ENCODE measurements at places on chromosomes 2 and 18. TPM values are rescaled to one million over a fixed set of nuclear protein-coding genes. Genes with fewer than 3 reads are reported as not detected.

DNA sequence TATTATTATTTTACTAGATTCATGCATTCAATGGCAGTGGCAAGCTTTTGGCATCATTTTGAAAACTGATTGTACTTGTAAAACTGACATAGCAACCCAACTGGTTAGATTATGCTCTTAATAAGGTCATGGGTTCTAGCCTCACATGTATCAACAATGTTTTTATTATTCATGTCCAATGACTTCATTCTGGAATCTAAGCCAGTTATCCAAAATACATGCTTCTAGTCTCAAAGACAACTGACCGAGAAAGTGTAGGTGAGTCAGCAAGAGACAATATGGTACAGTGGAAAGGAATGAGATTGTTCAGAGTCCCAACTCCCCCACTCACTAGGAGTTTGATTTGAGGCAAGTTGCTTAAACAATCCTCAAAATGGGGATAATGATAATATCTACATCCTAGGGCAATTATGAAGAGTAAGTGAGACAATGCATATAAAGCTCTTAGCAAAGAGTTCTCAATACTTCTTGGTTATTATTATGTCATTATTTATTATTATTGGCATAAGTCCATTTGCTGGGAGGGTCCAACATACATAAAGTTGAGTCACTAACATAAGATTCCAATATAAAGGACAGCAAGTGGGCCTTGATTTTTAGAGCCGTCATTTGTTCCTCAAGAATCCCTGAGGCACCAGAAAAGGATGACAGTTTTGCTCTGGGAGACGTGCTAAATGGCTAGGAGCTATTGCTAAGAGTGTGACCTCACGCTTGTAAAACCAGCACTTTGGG lies 99.4 kb downstream of the NEB start:
- DNase-seq = no peak
- H3K4me1 ChIP-seq = peaks cover 44% of the 10 kb centered on the region
- H3K27me3 ChIP-seq = no peaks in the 10 kb centered on the region
- H3K27ac ChIP-seq = no peak overlapping the region
- H3K36me3 ChIP-seq = no peaks in the 10 kb centered on the region
- no peak overlapping the region for H3K4me3 ChIP-seq

- H3K36me3 ChIP-seq = no peaks in the 10 kb centered on the region
- no peak for DNase-seq
- no peak overlapping the region for H3K27ac ChIP-seq
- H3K27me3 ChIP-seq = no peaks in the 10 kb centered on the region
- no peak overlapping the region for H3K4me3 ChIP-seq
Measured at GRCh38 chr18:47683774-47684173, 246.7 kb downstream of the SMAD2 start.

DNA sequence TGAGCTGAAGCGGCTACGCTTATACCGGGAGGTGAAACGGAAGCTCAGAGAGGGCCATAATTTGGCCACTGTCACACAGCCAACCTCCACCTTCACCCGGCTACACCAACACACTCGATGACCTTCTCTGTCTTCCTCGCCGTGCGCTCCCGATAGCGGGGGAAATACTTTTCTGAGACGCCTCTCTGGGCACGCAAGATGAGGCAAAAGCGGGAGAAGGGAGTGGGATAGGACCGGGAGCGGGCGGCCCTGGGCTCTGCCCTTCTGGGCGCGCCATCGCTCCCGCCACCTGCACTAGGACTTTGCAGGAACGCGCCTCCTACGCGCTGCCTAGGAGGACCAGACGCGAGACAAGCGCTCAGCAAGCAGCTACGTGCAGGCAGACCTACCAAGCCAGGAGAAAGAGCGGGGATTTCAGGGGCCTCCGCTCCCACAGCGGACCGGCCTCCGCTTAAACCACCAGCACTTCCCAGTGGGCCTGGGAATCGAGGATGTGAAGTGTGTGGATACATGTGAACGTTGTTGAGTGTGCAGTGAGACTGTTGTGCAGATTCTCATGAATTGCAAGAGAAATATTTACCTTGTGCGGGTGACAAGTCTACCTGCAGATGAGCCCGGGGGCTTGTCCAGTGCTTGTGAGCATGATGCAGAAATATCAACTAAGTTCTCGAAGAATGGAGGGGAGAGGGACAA lies 11.4 kb downstream of the SIX3 start:
- H3K27me3 ChIP-seq = peaks cover 21% of the 10 kb centered on the region
- H3K36me3 ChIP-seq = no peaks in the 10 kb centered on the region
- H3K4me3 ChIP-seq = no peak overlapping the region
- H3K4me1 ChIP-seq = peaks cover 13% of the 10 kb centered on the region
- H3K27ac ChIP-seq = no peak overlapping the region
- DNase-seq = no peak

GRCh38 chr2:234448506-234449184 lies 48.2 kb downstream of the ARL4C start:
- peak overlapping the region; percentile 84 for H3K27ac ChIP-seq
- H3K27me3 ChIP-seq = no peaks in the 10 kb centered on the region
- H3K36me3 ChIP-seq = no peaks in the 10 kb centered on the region
- H3K4me1 ChIP-seq = peaks cover 97% of the 10 kb centered on the region
- no peak for DNase-seq

DNA sequence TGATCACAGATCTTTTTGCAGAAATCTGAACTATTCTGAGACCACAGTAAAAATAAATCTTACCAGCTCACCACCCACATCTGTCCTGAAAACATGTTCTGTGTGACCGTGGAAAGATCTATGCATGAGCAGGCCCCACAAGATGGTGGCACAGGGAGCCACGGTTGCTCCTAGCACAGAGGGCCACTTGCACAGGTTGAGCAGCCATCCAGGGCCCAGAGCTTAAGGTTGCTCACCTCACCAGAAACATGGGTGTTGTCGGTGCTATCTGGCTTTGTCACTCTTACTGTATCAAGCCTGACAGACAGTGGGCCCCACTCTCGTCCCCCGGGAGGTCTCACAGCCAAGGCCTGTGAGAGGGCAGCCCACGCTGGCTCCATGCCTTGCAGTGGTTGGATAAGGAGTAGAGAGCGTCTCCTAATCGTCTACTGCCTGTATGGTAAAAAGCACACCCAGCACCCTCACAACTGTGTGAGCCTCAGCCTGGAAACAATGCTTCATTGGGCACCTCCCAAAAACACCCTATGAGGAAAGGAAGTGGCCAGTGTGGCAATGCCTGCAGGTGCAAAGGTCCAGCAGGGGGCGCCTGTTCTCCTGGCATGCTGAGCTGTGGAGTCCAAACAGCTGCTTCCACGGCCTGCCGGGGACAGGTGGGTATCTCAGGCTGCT lies 19.6 kb downstream of the TUBB6 start:
- peaks cover 18% of the 10 kb centered on the region for H3K36me3 ChIP-seq
- peak; percentile 59 for DNase-seq
- no peaks in the 10 kb centered on the region for H3K4me1 ChIP-seq
- H3K27me3 ChIP-seq = no peaks in the 10 kb centered on the region

CPLX4 gene
- total RNA-seq = not detected

HOXD9 gene
- total RNA-seq = not detected
